Lung (tissue), 17 donors: ENCODE measurements at places on chromosomes 6 and 20. TPM values are rescaled to one million over a fixed set of nuclear protein-coding genes. Genes with fewer than 3 reads are reported as not detected.

GRCh38 chr6:20708367-20709124, 174.3 kb downstream of the CDKAL1 start:
- H3K27me3 ChIP-seq: no peaks in the 10 kb centered on the region
- H3K4me3 ChIP-seq: no peak overlapping the region
- no peaks in the 10 kb centered on the region for H3K4me1 ChIP-seq
- no peak overlapping the region for H3K27ac ChIP-seq
- DNase-seq: no peak

GRCh38 chr6:122400462-122401089, 1.1 kb downstream of the HSF2 start:
- no peak for DNase-seq
- H3K27ac ChIP-seq: peak overlapping the region; percentile 95
- no peak overlapping the region for H3K4me3 ChIP-seq
- H3K36me3 ChIP-seq: no peaks in the 10 kb centered on the region
- no peaks in the 10 kb centered on the region for H3K27me3 ChIP-seq

DNA sequence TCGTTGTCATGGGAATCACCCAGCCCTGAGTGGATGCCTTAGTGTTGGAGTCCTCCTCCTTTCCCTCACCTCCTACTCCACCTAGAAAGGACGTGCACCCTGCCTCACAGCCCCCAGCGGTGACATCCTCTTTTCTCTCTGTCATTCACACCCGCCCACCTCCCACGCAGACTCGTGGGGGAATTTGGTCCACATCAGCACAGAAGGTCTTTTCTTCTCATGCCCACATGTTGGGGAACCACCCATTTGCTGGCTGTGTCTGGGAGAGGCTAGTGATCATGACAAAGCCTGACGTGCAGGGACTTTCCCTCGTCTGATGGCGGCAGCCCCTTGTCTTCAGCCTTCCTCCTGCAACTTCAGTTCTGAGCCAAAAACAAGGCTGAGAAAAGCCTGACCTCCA, 96.0 kb upstream of the CNKSR3 start:
- DNase-seq: no peak
- H3K27ac ChIP-seq: no peak overlapping the region
- H3K4me1 ChIP-seq: no peaks in the 10 kb centered on the region
- H3K27me3 ChIP-seq: no peaks in the 10 kb centered on the region

- no peaks in the 10 kb centered on the region for H3K4me1 ChIP-seq
- DNase-seq: no peak
- no peak overlapping the region for H3K4me3 ChIP-seq
- H3K27me3 ChIP-seq: no peaks in the 10 kb centered on the region
- peaks cover 10% of the 10 kb centered on the region for H3K36me3 ChIP-seq
- H3K27ac ChIP-seq: no peak overlapping the region
Observed at GRCh38 chr20:433300-433975, 25.3 kb downstream of the RBCK1 start.

- H3K27me3 ChIP-seq: no peaks in the 10 kb centered on the region
- no peaks in the 10 kb centered on the region for H3K36me3 ChIP-seq
- no peak overlapping the region for H3K4me3 ChIP-seq
Observed at GRCh38 chr20:9617940-9618339, 103.5 kb downstream of the LAMP5 start.

GRCh38 chr6:105968603-105969333, 117.4 kb upstream of the PRDM1 start:
- no peak overlapping the region for H3K27ac ChIP-seq
- H3K4me1 ChIP-seq: no peaks in the 10 kb centered on the region
- H3K27me3 ChIP-seq: no peaks in the 10 kb centered on the region
- no peaks in the 10 kb centered on the region for H3K36me3 ChIP-seq
- DNase-seq: no peak
- H3K4me3 ChIP-seq: no peak overlapping the region

- peak overlapping the region; percentile 92 for H3K27ac ChIP-seq
- no peaks in the 10 kb centered on the region for H3K27me3 ChIP-seq
- no peak for DNase-seq
- no peak overlapping the region for H3K4me3 ChIP-seq
Observed at GRCh38 chr6:142926177-142926493, 18.8 kb downstream of the HIVEP2 start.

DNA sequence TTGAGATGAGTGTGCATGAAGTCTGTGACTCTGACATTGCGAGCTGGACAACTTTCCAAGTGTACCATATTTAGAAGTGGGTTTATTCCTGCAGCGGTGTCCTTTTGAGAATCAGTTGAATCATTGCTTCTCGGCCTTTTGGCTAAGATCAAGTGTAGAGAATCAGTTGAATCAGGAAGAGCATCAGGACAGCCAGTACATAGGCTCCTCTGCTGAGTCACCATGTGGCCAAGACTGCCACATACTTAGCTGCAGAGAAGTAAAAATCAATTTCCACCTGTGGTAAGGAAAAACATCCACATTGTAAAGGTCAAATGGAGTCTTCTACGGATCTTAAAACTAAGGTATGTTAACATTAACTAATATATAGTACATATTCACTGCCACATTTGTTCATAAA, 428.4 kb upstream of the MARCKS start:
- no peaks in the 10 kb centered on the region for H3K36me3 ChIP-seq
- H3K27ac ChIP-seq: no peak overlapping the region
- DNase-seq: no peak
- no peaks in the 10 kb centered on the region for H3K27me3 ChIP-seq
- H3K4me3 ChIP-seq: no peak overlapping the region
- no peaks in the 10 kb centered on the region for H3K4me1 ChIP-seq

Gene IGF2R
- 30.0 TPM for polyA plus RNA-seq

Gene ERVFRD-1
- polyA plus RNA-seq: 0.26 TPM

Gene RNF114
- polyA plus RNA-seq: 57.1 TPM
